ENCODE measurements at places on chromosomes 16 and 17. TPM values are rescaled to one million over a fixed set of nuclear protein-coding genes. Genes with fewer than 3 reads are reported as not detected.

The BRIP1 gene
- 12.0 TPM for total RNA-seq

The OTOA gene
- not detected for total RNA-seq

The GAA gene
- 78.4 TPM for total RNA-seq

The DNAI2 gene
- total RNA-seq: not detected

The PDPR gene
- total RNA-seq: 14.9 TPM

The C16orf54 gene
- total RNA-seq: not detected

The GCGR gene
- total RNA-seq: 0.07 TPM

The TRIM16 gene
- total RNA-seq: 21.9 TPM

The PIK3R5 gene
- total RNA-seq: 33.6 TPM

The TEX19 gene
- total RNA-seq: 1.9 TPM

The SLC12A3 gene
- not detected for total RNA-seq

The TNP2 gene
- not detected for total RNA-seq

The GRAPL gene
- not detected for total RNA-seq

The GNG13 gene
- total RNA-seq: not detected

The ASPHD1 gene
- 24.6 TPM for total RNA-seq

The KCNJ18 gene
- total RNA-seq: not detected

The TNFSF13 gene
- total RNA-seq: 1.7 TPM

The CRYBA1 gene
- not detected for total RNA-seq

The KRTAP2-1 gene
- not detected for total RNA-seq

The NPIPB9 gene
- not detected for total RNA-seq

The RRAD gene
- not detected for total RNA-seq

The PRSS27 gene
- 2.0 TPM for total RNA-seq

The BCKDK gene
- total RNA-seq: 52.7 TPM

The TMEM114 gene
- total RNA-seq: not detected

The CMTM2 gene
- total RNA-seq: 0.48 TPM

The GP1BA gene
- not detected for total RNA-seq

The TMEM98 gene
- total RNA-seq: 59.8 TPM

The CLEC3A gene
- 0.67 TPM for total RNA-seq

The MEFV gene
- total RNA-seq: not detected

The ST6GALNAC2 gene
- 1.7 TPM for total RNA-seq

The ANKRD13B gene
- 11.9 TPM for total RNA-seq

The PRAC1 gene
- total RNA-seq: 173 TPM

The TPPP3 gene
- total RNA-seq: 0.44 TPM

The MMP28 gene
- total RNA-seq: not detected

The CNGB1 gene
- total RNA-seq: not detected

The TIGD7 gene
- total RNA-seq: 2.1 TPM

The DDX52 gene
- total RNA-seq: 23.6 TPM

The HNF1B gene
- total RNA-seq: 1.1 TPM

The IRX3 gene
- total RNA-seq: 2.8 TPM

The CA4 gene
- 0.69 TPM for total RNA-seq

The EVI2B gene
- total RNA-seq: not detected

The CDRT15L2 gene
- total RNA-seq: not detected

The SEZ6L2 gene
- 59.0 TPM for total RNA-seq

The ENKD1 gene
- 7.0 TPM for total RNA-seq

The FBXW10 gene
- not detected for total RNA-seq

The SLC35G6 gene
- total RNA-seq: not detected

The TMED6 gene
- not detected for total RNA-seq

The CPHXL2 gene
- total RNA-seq: not detected

The GINS3 gene
- 13.0 TPM for total RNA-seq

The TP53TG3B gene
- total RNA-seq: not detected

The FA2H gene
- total RNA-seq: 1.1 TPM

The METTL26 gene
- 135 TPM for total RNA-seq

The MRM1 gene
- 19.3 TPM for total RNA-seq
